ENCODE measurements at places on chromosomes 12 and 14.

DNA sequence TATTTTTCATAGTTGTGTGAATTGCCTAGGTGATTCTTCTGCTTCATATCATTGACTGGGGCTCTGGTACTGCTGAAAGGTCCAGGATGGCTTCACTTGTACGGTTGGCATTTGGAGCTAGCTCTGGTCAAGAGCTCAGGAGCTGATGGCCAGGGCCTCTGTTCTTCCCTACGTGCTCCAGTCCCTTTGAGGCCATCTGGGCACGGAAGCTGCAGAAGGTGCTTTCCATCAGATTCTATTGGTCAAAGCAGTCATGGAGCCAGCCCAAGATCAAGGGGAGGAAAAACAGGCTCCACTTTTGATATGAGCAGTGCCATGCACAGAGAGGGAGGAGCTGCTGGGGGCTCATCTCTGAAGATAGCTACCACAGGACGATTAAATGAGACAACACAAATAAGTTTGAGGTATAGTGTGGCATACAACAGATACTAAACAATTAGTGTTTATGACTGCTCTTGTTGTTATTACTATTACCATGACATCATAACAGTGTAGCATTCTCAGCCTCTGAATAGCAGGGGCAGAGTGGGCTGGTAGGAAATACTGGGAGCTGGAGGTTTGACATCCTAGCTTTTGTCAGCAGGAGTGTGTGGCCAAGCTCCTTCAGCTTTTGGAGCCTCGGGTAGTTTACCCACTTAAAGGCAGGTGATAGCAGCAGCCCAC lies 10.4 kb downstream of the KRT83 start:
- peaks cover 24% of the 10 kb centered on the region for H3K27me3 ChIP-seq
- H3K27ac ChIP-seq: no peak overlapping the region
- no peak for DNase-seq
- H3K4me1 ChIP-seq: peaks cover 22% of the 10 kb centered on the region

DNA sequence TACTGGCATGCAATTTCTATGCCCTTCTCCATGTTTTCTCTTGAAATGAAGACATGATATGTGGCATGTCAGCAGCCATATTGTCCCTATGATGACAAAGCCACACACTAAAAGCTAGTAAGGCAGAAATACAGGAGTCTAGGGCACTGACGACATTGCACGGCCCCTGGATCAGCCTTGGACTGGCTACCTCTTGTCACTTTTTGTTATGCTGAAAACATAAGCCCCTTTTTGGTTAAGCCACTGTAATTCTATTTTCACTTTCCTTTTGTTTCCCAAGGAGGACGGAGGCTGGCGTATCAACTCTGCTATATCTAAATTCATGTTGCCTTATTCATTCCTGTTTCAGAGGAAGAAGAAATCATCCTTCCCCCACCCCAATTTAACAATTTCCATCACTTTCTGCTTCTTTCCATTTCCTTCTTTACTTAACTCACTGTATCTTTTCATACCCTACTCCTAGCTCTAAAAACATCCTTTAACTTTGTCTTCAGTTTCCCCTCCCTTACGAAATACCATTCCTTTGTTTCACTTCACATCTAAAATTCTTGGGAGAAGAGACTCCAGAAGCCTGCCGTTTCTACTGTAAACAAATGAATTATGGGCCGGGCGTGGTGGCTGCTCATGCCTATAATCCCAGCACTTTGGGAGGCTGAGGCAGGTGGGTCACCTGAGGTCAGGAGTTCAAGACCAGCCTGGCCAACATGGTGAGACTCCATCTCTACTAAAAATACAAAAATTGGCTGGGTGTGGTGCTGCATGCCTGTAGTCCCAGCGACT lies 364.1 kb downstream of the PCNX1 start:
- DNase-seq: no peak
- H3K27ac ChIP-seq: no peak overlapping the region
- no peak overlapping the region for H3K4me3 ChIP-seq
- H3K36me3 ChIP-seq: no peaks in the 10 kb centered on the region
- no peaks in the 10 kb centered on the region for H3K4me1 ChIP-seq

- no peak overlapping the region for H3K27ac ChIP-seq
- H3K4me3 ChIP-seq: no peak overlapping the region
- DNase-seq: no peak
- H3K36me3 ChIP-seq: peaks cover 44% of the 10 kb centered on the region
Measured at GRCh38 chr12:62320054-62320453, 59.9 kb downstream of the USP15 start.

DNA sequence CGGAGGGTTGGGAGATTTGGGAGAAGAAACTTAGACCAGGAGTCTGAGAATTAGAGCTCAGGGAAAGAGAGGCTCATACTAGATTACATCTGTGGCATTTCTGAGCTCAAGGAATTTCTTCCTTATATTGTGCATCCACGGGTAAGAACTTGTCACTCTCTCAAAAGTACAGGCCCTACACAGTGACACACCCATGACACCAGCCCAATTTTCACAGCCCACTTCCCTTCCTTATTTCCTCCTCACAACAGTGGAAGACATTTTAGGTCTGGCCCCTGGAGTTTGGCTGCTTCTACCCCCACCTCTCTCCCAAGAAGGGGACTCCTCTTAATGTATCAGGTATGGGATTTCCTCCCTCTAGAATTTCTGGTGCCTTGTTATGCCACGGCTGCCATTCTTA lies 9.2 kb upstream of the ZNF385A start:
- H3K4me3 ChIP-seq: no peak overlapping the region
- peak overlapping the region; percentile 31 for H3K27ac ChIP-seq
- no peaks in the 10 kb centered on the region for H3K27me3 ChIP-seq
- H3K36me3 ChIP-seq: peaks cover 46% of the 10 kb centered on the region
- no peak for DNase-seq
- H3K4me1 ChIP-seq: peaks cover 50% of the 10 kb centered on the region

GRCh38 chr12:29980304-29980703 lies 196.6 kb upstream of the TMTC1 start:
- H3K36me3 ChIP-seq: no peaks in the 10 kb centered on the region
- H3K4me1 ChIP-seq: no peaks in the 10 kb centered on the region
- no peak overlapping the region for H3K27ac ChIP-seq

DNA sequence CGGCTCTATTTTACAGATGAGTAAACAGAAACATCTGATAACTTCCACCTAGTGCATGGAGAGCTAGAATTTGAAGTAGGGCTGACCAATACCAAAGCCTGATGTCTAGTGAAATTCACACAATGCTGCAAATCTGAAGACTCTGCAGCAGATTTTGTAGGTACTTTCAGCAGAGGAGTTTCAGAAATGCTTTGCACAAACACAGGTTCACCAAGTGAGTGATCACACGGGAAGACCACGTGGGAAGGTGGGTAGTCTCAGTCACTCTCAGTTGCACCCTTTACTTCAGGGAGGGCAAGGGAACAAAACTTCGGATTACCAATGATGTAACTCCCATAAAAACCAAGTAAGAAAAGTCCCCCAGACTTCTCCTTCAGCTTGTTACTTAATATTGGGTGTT lies 63.3 kb upstream of the DAAM1 start:
- no peaks in the 10 kb centered on the region for H3K4me1 ChIP-seq
- no peak for DNase-seq
- H3K36me3 ChIP-seq: no peaks in the 10 kb centered on the region
- H3K27ac ChIP-seq: no peak overlapping the region
- no peaks in the 10 kb centered on the region for H3K27me3 ChIP-seq
- no peak overlapping the region for H3K4me3 ChIP-seq

DNA sequence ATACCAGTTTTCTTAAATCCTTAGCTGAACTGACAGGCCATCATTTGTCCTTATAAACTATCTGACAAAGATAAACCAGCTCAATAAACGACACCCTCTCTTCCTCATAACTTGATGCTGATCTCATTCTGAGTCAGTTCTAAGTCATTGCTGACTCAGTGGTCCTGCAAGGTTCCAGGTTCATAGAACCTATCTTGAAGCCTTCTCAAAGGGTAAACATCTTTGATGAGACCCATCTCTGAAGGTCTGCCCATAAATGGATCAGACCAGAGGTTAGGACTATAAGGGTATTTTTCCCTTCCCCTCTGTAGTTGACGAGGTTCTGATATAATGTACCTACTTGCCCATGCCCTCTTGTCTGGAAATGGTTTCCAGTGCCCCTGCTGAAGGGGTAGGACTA lies 11.9 kb downstream of the NAA25 start:
- peaks cover 23% of the 10 kb centered on the region for H3K36me3 ChIP-seq
- H3K27ac ChIP-seq: peak overlapping the region; percentile 5
- no peaks in the 10 kb centered on the region for H3K4me1 ChIP-seq

DNA sequence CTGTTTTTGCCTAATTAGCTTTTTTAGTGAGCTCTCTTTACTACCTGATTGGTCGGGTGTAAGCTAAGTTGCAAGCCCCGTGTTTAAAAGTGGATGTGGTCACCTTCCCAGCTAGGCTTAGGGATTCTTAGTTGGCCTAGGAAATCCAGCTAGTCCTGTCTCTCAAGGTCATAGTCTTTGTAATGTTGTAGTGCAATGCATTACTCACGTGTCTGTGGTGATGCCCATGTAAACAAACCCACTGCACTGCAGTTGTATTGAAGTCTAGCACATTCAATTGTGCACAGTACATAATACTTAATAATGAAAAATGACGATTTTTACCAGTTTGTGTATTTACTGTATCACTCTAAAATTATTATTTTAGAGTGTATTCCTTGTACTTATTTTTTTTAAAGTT lies 335.5 kb downstream of the NUAK1 start:
- H3K4me1 ChIP-seq: no peaks in the 10 kb centered on the region
- no peak overlapping the region for H3K27ac ChIP-seq
- no peaks in the 10 kb centered on the region for H3K27me3 ChIP-seq
- no peaks in the 10 kb centered on the region for H3K36me3 ChIP-seq

- no peaks in the 10 kb centered on the region for H3K27me3 ChIP-seq
- no peak overlapping the region for H3K4me3 ChIP-seq
- H3K27ac ChIP-seq: no peak overlapping the region
- DNase-seq: no peak
Measured at GRCh38 chr12:111322336-111323250, 46.3 kb downstream of the PHETA1 start.

DNA sequence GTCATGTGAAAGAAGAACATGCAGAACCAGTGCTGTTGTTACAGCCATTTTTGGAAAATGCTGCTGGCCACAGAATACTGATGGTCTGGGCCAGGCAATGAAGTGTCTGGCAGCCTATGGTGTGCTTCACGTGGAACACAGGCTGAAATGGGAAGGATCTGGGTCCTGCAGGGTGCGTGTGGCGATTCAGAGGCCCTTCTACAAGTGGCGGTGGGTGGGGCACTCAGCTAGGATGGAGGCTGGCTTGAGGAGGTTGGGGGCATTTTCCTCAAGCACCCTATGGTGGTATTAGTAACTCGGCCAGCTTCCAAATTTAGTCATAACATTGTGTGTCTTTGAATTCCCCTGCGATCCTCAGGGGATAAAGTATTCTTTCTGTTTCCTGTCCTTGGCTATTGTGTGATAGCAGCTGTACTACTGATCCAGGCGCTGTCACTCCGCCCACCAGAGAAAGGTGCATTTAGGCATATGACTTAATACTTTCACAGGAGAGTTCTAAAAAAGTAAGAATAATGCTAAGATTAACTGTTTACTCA lies 9.2 kb upstream of the RAD52 start:
- no peak overlapping the region for H3K27ac ChIP-seq
- DNase-seq: no peak
- H3K4me3 ChIP-seq: no peak overlapping the region
- H3K36me3 ChIP-seq: no peaks in the 10 kb centered on the region

GRCh38 chr12:109531411-109531810 lies 41.9 kb downstream of the MMAB start:
- H3K27me3 ChIP-seq: no peaks in the 10 kb centered on the region
- peaks cover 39% of the 10 kb centered on the region for H3K36me3 ChIP-seq
- no peaks in the 10 kb centered on the region for H3K4me1 ChIP-seq
- H3K27ac ChIP-seq: no peak overlapping the region
- H3K4me3 ChIP-seq: no peak overlapping the region

GRCh38 chr14:56005191-56006053 lies 112.8 kb upstream of the PELI2 start:
- no peak overlapping the region for H3K4me3 ChIP-seq
- DNase-seq: no peak
- peaks cover 7% of the 10 kb centered on the region for H3K27me3 ChIP-seq
- no peaks in the 10 kb centered on the region for H3K36me3 ChIP-seq
- H3K4me1 ChIP-seq: peaks cover 33% of the 10 kb centered on the region
- no peak overlapping the region for H3K27ac ChIP-seq

GRCh38 chr14:69244946-69245345 lies 15.0 kb upstream of the GALNT16 start:
- DNase-seq: no peak
- H3K4me1 ChIP-seq: no peaks in the 10 kb centered on the region
- no peaks in the 10 kb centered on the region for H3K27me3 ChIP-seq
- no peak overlapping the region for H3K4me3 ChIP-seq
- no peak overlapping the region for H3K27ac ChIP-seq

GRCh38 chr14:57317248-57317833 lies 48.6 kb downstream of the AP5M1 start:
- H3K4me3 ChIP-seq: no peak overlapping the region
- peak; percentile 86 for DNase-seq
- no peak overlapping the region for H3K27ac ChIP-seq
- H3K36me3 ChIP-seq: no peaks in the 10 kb centered on the region

DNA sequence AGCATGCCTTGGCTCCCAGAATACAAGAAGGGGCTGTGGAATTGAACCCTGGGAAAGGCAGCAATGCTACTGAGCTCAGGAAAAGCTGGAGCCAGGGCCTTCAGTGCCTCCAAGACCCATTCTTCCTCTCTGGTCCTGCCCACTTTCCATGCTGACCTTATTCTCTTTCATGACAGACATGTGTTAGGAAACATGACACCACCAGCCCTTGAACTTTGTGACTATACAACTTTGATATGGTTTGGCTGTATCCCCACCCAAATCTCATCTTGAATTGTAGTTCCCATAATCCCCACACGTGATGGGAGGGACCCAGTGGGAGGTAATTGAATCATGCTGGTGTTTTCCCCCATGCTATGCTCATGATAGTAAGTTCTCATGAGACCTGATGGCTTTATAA lies 408.2 kb downstream of the DPF3 start:
- DNase-seq: no peak
- H3K4me1 ChIP-seq: peaks cover 9% of the 10 kb centered on the region
- no peaks in the 10 kb centered on the region for H3K36me3 ChIP-seq
- no peak overlapping the region for H3K4me3 ChIP-seq
- H3K27ac ChIP-seq: no peak overlapping the region
